ENCODE measurements at places on chromosomes 6 and 20. TPM values are rescaled to one million over a fixed set of nuclear protein-coding genes. Genes with fewer than 3 reads are reported as not detected.

DNA sequence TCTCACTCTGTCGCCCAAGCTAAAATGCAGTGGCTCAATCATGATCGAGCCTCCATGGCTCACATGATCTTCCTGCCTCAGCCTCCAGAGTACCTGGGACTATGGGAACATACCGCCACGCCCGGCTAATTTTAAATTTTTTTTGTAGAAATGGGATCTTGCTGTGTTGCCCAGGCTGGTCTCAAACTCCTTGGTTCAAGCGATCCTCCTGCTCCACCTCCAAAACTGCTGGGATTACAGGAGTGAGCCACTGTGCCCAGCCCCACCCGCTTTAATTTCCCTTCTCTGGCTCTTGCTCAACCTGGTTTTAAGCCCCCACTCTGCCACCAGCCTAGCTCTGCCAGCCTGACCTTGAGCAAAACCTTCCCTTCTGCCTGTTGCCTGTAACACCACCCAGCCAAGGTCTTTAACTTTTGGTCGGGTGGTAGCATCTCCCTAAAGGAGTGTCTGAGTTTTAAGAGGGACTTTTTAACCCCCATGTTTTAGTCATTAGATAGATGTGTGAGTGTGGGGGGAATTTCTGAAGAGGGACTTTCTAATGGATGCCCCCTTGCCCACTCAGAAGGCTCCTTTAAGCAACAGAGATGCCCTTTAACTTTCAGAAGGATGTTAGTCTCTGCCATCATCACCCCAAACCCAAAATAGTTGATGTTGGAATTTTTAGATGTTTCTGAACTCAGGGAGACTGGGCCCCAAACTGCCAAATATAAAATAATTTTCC lies 71.8 kb upstream of the FOXP4 start:
- no peak for DNase-seq
- H3K27ac ChIP-seq, result no peak overlapping the region
- peaks cover 33% of the 10 kb centered on the region for H3K4me1 ChIP-seq

GRCh38 chr6:100194535-100194934 lies 200.5 kb upstream of the MCHR2 start:
- H3K27ac ChIP-seq, result no peak overlapping the region
- H3K4me1 ChIP-seq, result no peaks in the 10 kb centered on the region
- peaks cover 8% of the 10 kb centered on the region for H3K36me3 ChIP-seq
- no peaks in the 10 kb centered on the region for H3K27me3 ChIP-seq
- no peak overlapping the region for H3K4me3 ChIP-seq

GRCh38 chr6:101458336-101458735 lies 64.8 kb downstream of the GRIK2 start:
- H3K27ac ChIP-seq, result no peak overlapping the region
- H3K4me1 ChIP-seq, result no peaks in the 10 kb centered on the region
- H3K36me3 ChIP-seq, result no peaks in the 10 kb centered on the region
- no peaks in the 10 kb centered on the region for H3K27me3 ChIP-seq

DNA sequence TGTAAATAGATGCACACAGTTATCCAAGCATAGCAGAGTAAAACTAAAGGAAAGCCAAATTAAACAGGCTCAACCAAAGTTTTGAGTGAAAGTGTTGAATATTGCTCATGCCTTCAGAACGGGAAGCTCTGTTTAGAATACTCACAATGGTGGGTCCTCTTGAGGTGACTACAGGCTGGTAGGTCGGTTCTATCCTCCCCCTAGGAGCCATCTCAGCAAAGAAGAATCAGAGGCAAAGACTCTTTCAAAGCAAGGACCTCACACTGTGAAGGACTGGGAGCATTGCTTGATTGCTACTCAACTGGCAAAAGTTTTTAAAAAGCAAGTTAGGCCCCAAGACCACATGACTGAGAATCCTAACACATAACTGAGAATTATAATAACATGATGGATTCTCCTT lies 88.4 kb upstream of the JAG1 start:
- H3K27me3 ChIP-seq, result no peaks in the 10 kb centered on the region
- no peak overlapping the region for H3K27ac ChIP-seq
- no peak for DNase-seq
- H3K4me1 ChIP-seq, result no peaks in the 10 kb centered on the region

DNA sequence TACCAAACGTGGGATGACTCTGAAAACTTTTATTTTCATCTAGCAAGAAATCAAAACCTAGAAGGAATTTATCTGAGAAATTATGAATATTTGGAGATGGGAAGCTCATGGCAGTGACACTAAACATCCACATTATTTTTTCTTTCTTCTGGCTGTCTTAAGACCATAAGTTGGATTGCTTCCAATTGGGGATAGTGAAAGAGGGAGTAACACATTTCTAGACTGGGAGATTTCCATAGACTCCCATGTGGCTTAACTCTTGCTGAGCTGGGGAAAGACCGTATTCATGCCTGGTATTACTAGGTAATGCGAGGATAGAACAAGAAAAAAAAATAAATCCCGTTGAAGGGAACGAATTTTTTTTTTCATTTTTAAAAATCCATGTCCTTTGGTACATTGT lies 120.0 kb downstream of the UTRN start:
- no peak overlapping the region for H3K27ac ChIP-seq
- no peak for DNase-seq
- H3K4me3 ChIP-seq, result no peak overlapping the region
- H3K27me3 ChIP-seq, result no peaks in the 10 kb centered on the region
- no peaks in the 10 kb centered on the region for H3K36me3 ChIP-seq

GRCh38 chr6:126821706-126822105 lies 296.8 kb upstream of the RSPO3 start:
- peaks cover 10% of the 10 kb centered on the region for H3K4me1 ChIP-seq
- H3K36me3 ChIP-seq, result no peaks in the 10 kb centered on the region
- H3K4me3 ChIP-seq, result no peak overlapping the region
- no peak overlapping the region for H3K27ac ChIP-seq

DNA sequence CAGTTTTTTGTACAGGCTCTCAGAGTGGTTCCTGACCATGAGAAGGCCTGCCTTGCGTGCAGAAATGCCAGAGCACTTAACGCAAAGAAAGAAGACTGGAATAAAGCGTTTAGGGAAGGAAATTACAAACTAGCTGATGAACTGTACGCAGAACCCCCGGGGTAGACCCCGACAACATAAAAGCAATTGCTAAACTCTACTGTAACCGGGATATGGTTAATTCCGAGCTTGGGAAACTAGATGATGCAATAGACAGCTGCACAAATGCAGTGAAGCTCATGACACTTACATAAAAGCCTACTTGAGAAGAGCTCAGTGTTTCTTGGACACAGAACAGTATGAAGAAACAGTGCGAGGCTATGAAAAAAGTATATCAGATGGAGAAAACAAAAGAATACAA lies 35.7 kb downstream of the CITED2 start:
- H3K4me3 ChIP-seq, result no peak overlapping the region
- no peak for DNase-seq
- no peaks in the 10 kb centered on the region for H3K36me3 ChIP-seq
- no peaks in the 10 kb centered on the region for H3K27me3 ChIP-seq

GRCh38 chr6:37365791-37366190 lies 12.0 kb downstream of the RNF8 start:
- DNase-seq, result peak; percentile 10
- no peaks in the 10 kb centered on the region for H3K27me3 ChIP-seq
- no peak overlapping the region for H3K4me3 ChIP-seq

DNA sequence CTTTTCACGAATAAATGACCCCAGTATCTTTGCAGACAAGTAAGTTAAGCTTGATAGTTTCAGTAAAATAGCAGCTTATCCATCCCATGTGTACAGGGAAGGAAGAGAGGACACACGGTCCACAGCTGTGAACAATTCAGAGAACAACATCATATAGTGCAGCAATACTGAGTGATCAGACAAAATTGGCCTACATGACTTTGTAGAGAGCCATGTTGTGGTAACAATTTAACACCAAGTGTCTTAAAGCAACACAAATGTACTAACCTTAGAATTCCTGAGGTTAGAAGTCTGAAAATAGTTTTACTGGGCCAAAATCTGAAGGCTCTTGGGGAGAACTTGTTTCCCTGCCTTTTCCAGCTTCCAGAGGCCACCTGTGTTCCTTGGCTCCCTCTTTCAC lies 12.5 kb downstream of the FAM184A start:
- no peak for DNase-seq
- H3K27ac ChIP-seq, result no peak overlapping the region
- H3K27me3 ChIP-seq, result no peaks in the 10 kb centered on the region
- H3K4me1 ChIP-seq, result peaks cover under 1% of the 10 kb centered on the region
- no peak overlapping the region for H3K4me3 ChIP-seq
- H3K36me3 ChIP-seq, result no peaks in the 10 kb centered on the region

- no peak for DNase-seq
- H3K36me3 ChIP-seq, result no peaks in the 10 kb centered on the region
- H3K4me3 ChIP-seq, result no peak overlapping the region
Measured at GRCh38 chr20:61524951-61525666, 273.0 kb downstream of the CDH4 start.

DNA sequence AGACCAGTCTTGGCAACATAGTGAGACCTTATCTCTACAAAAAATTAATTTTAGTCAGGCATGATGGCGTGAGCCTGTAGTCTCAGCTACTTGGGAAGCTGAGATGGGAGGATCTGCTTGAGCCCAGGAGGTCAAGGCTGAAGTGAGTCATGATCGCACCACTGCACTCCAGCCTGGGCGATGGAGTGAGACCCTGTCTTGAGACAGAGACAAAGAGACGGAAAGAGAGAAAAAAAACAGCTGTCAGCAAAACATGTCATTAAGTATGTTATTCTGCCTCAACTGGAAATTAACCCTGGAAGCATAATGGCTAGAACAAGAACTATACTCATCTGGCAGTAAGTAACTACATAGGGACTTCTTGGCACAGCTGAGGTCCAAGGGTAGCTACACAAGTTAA lies 7.2 kb downstream of the MMS22L start:
- no peak for DNase-seq
- H3K4me1 ChIP-seq, result no peaks in the 10 kb centered on the region
- H3K27ac ChIP-seq, result no peak overlapping the region
- no peak overlapping the region for H3K4me3 ChIP-seq
- H3K36me3 ChIP-seq, result peaks cover 25% of the 10 kb centered on the region
- no peaks in the 10 kb centered on the region for H3K27me3 ChIP-seq

DNA sequence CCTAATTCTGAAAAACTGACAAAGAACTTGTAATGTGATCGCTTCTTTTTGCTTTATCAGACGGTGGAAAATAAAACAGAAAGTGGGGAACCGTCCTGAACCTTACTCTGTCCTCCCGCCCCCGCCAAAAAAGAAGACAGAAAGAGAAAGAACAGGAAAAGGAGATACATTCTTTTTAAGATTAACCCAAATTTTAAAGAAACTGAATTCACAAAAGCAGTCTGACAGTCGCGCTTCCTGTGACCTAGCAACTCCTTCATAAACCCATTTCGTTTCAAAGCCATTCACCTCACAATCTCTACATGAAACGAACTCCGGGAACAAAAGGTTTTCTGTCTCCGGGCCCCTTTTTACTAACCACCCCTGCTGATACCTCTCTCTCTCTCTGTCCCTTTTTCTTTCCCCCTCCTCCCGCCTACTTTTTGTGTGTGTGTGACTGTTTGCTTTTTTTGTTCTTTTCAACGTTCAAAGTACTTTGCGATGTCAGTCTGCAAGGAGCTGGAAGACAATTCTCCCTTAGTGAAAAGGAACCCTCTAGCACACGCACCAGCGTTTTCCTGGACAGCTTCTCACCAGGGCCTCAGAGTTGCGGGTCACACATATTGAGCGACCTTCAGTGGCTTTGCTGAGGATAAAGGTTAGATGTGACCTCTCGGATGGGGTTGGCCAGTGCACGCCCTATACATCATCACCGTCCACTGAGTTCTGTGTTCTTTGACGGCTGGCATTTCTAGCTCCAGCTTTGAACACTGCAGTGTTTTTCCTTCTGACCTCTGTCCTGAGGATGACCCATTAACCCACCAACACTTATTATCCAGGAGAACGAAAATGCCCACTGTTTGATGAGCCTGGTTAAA lies 530 bp upstream of the NEDD9 start:
- no peaks in the 10 kb centered on the region for H3K27me3 ChIP-seq
- no peaks in the 10 kb centered on the region for H3K36me3 ChIP-seq
- peak; percentile 70 for DNase-seq
- no peak overlapping the region for H3K27ac ChIP-seq
- H3K4me1 ChIP-seq, result peaks cover 49% of the 10 kb centered on the region

GRCh38 chr6:4356899-4357659 lies 221.7 kb upstream of the ECI2 start:
- H3K27ac ChIP-seq, result no peak overlapping the region
- H3K4me1 ChIP-seq, result no peaks in the 10 kb centered on the region
- H3K36me3 ChIP-seq, result no peaks in the 10 kb centered on the region
- no peaks in the 10 kb centered on the region for H3K27me3 ChIP-seq

DNA sequence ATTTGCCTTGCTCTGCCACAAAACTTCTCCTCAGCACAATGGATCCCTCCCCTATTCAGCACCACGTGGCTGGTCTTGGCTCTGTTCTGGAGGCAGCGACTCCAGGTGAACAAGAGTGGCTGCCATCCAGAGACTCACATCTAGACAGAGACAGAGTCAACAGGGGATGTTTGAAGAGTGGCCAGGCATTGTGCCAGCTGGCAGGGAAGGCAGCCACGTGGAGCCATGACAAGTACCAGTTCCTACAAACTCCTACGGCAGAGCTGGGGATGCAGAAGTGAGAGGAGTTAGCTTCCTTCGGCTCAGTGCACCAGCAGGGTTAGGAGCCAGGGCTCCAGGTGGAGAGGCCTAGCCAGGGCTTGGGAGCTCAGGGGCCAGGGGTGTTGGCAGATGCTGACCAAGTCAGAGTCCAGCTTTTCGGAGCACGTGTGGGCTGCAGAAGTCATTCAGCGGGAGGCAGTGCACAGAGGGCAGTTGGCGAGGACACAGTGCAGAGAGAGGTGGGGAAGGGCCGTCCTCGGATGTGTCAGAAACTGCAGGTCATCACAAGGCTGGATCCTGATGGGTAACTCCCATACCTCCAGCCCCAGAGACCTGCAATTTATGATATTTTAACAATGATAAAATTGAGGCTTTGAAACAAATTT lies 171.7 kb upstream of the PDE10A start:
- H3K27ac ChIP-seq, result no peak overlapping the region
- no peaks in the 10 kb centered on the region for H3K4me1 ChIP-seq
- no peaks in the 10 kb centered on the region for H3K36me3 ChIP-seq
- no peak for DNase-seq
- no peak overlapping the region for H3K4me3 ChIP-seq

GRCh38 chr20:4962241-4962855 lies 39.0 kb downstream of the SLC23A2 start:
- no peaks in the 10 kb centered on the region for H3K27me3 ChIP-seq
- H3K4me1 ChIP-seq, result no peaks in the 10 kb centered on the region
- H3K36me3 ChIP-seq, result no peaks in the 10 kb centered on the region

ID4 gene
- 7.0 TPM for total RNA-seq

THBS2 gene
- 44.7 TPM for total RNA-seq

TRIM31 gene
- not detected for total RNA-seq

PNPLA1 gene
- total RNA-seq, result not detected

TRIM15 gene
- 1.0 TPM for total RNA-seq

RAET1G gene
- not detected for total RNA-seq

UBE2C gene
- total RNA-seq, result 198 TPM

Data from GM23338 (cell line).